Stimulated activated CD8-positive, alpha-beta memory T cell treated with anti-CD3 and anti-CD28 coated beads, Interleukin-2, amount 100 ng/mL, for 1 hour (primary cell): ENCODE measurements at places on chromosomes 12 and 14.

DNA sequence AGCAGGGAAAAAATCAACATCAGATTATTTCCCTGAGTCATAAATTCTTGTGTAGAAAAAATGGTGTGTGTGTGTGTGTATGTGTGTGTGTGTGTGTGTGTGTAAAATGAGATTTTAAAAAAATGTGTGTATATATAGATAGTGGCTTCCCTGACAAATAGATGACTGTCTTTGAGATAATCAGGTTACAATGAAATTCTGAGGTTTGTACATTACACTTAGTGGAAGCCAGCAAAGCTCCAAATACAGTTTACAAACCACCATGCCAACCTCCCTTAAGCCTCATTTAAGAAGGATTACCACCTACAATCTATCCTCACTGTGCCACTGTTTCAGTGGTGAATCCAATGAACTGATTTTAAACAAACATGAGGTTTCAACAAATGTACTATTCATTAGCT is 93.8 kb downstream of the MED13L start:
- DNase-seq, result no peak

DNA sequence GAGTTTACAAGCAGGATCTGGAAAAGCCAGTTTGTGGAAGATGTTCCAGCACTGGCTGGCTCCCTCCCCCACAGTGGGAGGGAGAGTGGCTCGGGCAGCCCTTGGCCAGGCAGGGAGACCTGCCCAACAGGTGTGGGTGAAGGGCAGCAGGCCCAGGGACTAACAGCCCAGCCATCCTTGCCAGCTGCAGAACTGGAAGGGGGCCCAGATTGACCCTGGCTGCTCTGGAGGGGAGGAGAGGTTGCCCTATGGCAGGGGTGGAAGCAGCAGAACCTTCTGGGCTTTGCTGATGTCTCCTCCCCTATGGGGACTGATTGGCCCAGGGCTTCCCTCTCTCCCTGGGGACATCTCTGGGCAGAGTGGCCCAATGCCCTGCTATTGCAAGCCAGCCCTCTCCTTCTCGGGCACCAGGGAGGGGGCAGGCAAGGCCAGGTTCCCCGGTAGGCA is 20.5 kb downstream of the IRF2BPL start:
- no peak for DNase-seq

GRCh38 chr14:68146818-68147217 is 327.2 kb downstream of the RAD51B start:
- DNase-seq, result no peak

- DNase-seq, result no peak
Measured at GRCh38 chr12:119006746-119007145, 25.4 kb downstream of the SRRM4 start.

- DNase-seq, result no peak
Measured at GRCh38 chr12:32877601-32878459, 18.7 kb downstream of the PKP2 start.

DNA sequence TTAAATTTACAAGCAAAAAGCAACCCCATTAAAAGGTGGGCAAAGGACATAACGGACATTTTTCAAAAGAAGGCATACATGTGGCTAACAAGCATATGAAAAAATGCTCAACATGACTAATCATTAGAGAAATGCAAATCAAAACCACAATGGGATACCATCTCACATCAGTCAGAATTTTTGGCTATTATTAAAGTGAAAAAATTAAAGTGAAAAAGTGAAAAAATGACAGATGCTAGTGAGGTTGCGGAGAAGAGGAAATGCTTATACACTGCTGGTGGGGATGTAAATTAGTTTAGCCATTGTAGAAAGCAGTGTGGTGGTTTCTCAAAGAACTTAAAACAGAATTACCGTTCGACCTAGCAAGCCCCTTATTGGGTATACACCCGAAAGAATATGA is 7.9 kb downstream of the OTOGL start:
- DNase-seq, result no peak

GRCh38 chr12:7113389-7113871 is 4.4 kb upstream of the C1RL start:
- DNase-seq, result no peak

- no peak for DNase-seq
Measured at GRCh38 chr12:103442822-103443221, 52.9 kb downstream of the C12orf42 start.

- DNase-seq, result no peak
Measured at GRCh38 chr12:60863421-60863820, 1267.6 kb downstream of the SLC16A7 start.

DNA sequence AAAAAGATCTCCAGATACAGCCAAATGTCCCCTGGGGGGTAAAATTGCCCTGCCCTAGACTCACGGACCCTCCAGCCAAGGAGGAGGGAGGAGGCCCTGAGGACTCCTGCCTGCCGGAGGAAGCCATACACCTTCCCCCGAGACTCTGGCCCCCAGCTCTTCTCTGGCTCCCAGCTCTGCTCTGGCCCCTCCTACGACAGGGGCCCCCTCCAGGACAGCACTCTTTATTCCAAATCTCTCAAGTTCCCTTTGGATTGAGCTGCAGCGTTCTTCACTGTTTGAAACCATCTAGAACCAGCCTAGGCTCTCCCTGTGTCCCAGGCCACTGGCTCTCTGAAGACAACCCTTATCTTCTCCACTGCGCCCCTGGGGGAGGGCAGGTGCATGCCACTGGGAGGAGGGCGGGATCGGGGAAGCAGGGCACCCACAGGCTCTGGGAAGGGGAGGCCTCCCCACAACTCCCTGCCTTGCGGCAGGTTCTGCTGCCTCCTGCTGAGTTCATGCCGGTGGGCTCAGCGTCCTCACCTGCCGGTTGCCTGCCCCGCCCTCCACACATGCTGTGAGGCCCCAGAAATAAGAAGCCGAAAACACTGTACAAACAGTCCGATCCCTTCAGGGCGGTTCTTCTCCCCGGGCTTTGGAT is 112.7 kb downstream of the DICER1 start:
- DNase-seq, result no peak

DNA sequence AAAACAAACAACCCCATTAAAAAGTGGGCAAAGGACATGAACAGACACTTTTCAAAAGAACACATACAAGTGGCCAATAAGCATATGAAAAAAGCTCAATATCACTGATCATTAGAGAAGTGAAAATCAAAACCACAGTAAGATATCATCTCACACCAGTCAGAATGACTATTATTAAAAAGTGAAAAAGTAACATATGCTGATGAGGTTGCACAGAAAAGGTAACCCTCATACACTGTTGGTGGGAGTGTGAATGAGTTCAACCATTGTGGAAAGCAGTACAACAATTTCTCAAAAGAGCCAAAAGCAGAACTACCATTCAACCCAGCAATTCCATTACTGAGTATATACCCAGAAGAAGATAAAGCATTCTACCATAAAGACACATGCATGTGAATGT is 18.2 kb downstream of the PDE6H start:
- no peak for DNase-seq

DNA sequence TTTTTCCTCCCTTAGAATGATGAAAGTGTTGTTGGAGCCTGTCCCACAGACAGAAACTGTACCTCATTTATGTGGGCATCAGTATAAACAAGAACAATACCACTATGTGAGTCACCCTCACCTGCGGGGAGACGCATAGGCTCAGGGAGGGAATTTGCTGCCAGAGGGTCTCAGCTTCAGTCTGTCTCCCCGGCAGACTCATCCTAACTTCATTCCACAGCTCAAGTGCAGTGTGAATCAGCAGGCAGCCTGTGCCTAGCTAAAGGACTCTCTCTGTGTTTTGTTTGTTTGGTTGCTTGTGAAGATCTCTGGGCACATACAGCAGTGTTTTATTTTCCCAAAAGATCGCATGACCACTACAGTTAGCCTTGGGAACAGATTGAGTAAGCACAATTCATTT is 98.9 kb downstream of the PRKCH start:
- no peak for DNase-seq

GRCh38 chr12:30853561-30854133 is 72.9 kb upstream of the TSPAN11 start:
- DNase-seq, result no peak

GRCh38 chr12:6935371-6936193 is 7.8 kb downstream of the ATN1 start:
- no peak for DNase-seq

- DNase-seq, result no peak
Measured at GRCh38 chr14:71438684-71439083, 493.5 kb upstream of the RGS6 start.
